ENCODE measurements at places on chromosomes 6 and 20.

- no peak for DNase-seq
Observed at GRCh38 chr6:52325695-52326471, 36.1 kb upstream of the PAQR8 start.

DNA sequence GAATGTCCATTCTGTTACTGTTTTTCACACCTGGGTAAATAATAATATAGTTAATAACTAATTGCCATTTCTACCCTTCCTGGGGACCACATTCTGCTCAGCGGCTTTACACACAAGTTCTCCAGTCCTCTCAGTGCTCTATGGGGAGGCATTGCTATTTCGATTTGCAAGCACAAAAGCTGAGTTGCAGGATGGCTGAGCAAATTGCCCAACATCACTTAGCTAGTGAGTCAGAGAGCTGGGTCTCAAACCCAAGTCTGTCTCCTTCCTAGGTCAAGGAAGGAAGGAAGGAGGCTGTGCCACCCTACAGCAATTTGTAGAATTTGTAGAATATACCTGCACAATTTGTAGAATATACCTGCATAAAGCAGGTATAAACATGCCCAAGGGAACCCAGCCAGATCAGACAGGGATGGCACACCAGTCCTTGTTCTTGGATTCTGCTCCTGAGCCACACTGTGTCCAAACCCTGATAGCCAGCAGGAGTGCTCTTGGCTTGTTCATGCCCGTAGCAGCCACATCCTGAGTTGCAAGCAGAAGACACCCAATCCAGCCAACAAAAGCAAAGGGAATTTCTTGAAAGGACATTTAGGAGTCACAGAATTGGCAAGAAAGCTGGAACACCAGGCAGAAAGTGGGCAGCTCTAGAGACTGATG is 56.9 kb downstream of the LY86 start:
- DNase-seq, result no peak

- DNase-seq, result no peak
Observed at GRCh38 chr6:67535946-67536345, 1099.1 kb upstream of the ADGRB3 start.

GRCh38 chr20:40286975-40287531 is 402.0 kb downstream of the MAFB start:
- no peak for DNase-seq

DNA sequence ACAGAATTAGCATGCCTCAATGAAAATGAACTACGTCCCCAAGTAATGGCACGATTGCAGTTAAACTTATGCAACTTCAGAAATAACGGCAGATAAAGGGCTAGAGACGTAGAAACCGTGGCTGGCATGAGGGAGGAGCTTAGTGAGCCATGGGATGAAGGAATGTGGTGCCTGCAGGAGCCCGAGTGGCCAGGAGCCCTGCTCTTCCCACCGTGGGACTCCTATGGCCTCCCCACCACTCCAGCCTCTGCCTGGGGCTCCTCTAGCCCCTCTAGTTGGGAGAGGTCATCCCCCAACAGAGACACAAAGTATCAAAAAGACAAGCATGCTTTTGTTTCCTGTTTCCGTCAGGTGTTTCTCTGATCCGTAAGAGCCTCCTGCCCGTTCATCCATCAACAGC is 75.1 kb upstream of the BHLHE23 start:
- DNase-seq, result no peak

DNA sequence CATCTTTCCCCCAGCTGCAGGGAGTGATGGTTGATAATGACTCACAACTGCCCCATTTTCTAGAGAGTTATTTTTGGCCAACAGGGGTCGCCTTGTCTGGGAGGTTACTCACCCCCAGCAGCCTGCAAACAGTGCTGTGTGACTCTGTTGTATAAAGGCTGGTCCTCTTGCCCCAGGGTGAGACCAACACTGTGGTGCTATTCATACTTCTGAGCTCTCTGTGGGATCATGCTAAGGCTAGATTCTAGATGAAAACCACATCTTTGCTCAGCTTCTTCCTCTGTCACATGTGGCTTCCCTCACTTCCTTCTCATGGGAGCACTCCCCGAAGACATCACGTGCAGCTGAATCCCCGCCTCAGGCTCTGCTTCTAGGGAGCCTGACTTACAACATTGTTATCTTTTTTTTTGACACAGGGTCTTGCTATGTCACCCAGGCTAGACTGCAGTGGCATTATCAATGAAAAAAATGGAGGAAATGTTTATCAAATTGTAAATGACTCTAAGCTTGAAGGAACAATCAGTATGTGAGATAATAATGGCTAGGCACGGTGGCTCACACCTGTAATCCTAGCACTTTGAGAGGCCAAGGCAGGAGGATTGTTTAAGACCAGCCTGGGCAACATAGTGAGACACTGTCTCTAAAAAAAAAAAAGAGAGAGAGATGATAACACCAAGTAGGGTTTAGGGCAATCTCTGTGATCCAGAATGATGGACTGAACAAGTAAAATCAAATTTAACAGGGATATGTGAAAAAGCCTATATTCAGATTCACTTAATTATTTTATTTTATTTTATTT is 55.7 kb upstream of the SLC23A2 start:
- peak; percentile 69 for DNase-seq

GRCh38 chr6:159137676-159138075 is 31.5 kb upstream of the FNDC1 start:
- no peak for DNase-seq

DNA sequence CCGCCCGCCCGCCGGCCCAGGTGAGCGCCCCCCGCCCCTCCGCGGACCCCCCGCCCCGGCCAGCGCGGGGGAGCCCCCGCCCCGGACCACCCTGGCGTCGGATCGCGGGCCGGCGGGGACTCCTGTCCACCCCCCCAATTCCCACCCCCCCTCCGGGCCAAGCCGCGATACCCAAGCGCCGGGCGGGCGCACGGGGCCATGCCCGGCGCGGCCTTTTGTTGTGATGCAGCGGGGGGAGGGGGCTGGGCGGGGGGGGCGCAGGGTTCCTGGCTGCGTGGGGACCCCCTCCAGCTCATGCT is 245 bp downstream of the SRC start:
- DNase-seq, result no peak

DNA sequence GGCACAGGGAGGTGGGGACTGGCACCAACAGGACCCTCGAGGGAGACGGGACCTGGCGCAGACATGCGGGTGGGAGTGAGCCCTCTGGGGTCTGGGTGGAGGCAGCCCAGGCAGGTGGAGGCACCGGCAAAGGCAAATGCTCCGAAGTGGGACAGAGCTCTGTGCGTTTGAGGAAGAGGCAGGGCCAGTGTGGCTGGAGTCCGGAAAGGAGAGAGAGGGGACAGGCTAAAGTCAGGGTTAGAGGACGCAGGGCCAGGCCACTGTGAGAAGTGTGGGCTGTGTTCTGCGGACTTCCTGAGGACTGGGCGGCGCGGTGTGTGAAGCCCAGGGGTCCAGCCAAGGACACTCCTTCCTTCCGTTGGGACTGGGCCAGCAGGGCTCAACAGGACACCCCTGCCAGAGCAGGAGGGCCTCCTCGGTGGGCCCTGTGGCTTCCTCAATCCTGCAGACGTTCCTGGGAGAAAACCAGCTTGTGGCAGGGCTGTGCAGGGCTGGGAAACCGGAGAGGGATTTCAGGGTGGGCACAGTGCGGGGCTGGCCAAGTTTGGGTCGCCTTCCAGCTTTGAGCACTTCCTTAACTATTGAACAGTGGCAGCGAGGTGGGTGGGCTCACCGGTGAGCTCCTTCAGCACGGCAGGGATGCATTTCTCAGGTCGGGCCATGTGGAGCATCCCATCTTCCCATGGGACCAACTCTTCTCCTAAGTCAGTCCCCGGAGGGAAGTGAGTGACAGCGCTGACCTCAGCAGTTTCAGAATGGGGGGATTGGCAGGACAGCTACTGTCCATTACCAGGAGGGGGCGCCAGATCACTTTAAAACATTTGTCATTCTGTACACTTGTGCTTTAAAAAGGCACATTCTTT is 22.5 kb downstream of the MOCS3 start:
- peak; percentile 66 for DNase-seq

- DNase-seq, result no peak
Observed at GRCh38 chr6:11744753-11745152, 33.9 kb downstream of the ADTRP start.

- DNase-seq, result no peak
Observed at GRCh38 chr6:149057464-149057840, 260.1 kb upstream of the TAB2 start.

- DNase-seq, result no peak
Observed at GRCh38 chr6:26439151-26440125, 866 bp upstream of the BTN3A3 start.

DNA sequence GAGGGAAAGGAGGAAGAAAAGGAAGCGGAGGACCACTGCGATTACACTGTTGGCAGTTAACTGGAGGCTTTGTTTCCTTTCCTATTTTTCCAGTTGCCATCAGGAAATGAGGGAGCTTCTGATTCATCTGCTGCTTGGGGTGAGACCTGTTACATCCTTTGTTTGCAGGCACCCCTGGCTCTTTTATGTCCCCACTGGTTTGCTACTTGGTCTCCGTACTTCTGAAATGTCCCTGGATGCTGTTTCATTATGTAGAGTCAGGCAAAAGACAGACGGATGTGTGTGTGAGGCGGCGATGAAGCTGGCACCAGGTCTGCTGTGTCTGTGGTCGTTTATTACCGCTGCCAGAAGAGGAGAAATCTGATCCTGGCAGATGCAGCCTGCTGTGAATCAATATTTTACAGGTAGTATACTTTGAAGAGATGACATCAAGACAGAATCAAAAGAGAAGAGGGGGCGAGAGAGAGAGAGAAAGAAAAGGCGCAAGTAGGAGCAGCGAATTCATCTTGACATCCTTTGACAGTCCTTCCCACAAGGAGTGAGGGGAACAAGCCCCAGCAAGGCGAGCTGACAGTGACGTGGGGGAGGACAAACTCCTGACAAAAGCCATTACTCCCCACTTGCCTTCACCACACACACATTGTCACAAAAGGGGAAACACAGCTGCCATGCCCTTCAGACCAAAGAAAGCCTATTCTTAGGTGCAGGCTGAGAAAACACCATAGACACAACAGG is 145.9 kb upstream of the FBXL4 start:
- no peak for DNase-seq

DNA sequence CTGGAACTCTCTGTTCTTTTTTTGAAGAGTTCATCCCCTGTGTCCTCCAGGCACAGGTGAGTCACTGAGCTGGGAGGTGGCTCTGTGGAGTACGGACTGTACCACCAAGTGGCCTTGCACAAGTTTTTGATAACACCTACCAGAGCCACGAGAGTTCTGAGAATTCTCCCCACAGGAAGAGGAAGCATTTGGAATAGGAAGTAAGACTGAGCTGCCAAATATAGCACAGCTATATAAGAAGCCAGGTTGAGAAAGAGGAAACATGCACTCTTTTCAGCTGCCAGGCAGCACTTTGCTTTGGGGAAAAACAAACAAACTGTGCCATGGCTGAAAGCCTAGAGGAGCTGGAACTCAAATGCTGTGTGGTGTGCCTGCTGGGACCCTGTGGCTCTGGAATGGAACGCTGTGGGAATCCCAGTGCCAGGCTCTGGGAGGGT is 70.8 kb upstream of the RIPOR2 start:
- DNase-seq, result no peak

GRCh38 chr20:52420805-52421204 is 229.2 kb upstream of the ZFP64 start:
- DNase-seq, result no peak

DNA sequence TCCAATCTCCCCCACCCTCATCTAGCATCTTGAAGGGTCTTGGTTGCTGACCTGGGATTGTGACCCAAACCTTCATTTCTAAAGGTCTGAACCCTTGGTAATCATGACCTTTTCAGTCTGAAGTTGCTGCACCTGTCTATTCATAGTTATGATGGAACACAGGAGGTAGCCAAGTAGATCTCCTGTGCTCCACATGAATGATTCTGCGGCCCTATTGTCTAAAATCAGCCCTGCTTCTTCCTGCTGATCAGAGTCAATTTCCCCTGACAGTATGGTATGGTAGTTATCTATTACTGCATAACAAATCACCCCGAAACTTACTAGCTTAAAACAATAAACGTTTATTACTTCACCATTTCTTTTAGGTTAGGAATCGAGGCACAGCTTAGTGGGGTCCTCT is 9.0 kb downstream of the OR2B6 start:
- DNase-seq, result no peak

- no peak for DNase-seq
Observed at GRCh38 chr6:113755449-113756289, 101.5 kb upstream of the MARCKS start.

- peak; percentile 80 for DNase-seq
Observed at GRCh38 chr6:25278914-25279747, at the start of gene CARMIL1. Gene CARMIL1, plus strand, starts transcription at chr6:25279374. Its CDS starts 422 bp downstream, at chr6:25279796.

GRCh38 chr6:41940759-41941279 is 789 bp downstream of the CCND3 start:
- DNase-seq, result no peak

DNA sequence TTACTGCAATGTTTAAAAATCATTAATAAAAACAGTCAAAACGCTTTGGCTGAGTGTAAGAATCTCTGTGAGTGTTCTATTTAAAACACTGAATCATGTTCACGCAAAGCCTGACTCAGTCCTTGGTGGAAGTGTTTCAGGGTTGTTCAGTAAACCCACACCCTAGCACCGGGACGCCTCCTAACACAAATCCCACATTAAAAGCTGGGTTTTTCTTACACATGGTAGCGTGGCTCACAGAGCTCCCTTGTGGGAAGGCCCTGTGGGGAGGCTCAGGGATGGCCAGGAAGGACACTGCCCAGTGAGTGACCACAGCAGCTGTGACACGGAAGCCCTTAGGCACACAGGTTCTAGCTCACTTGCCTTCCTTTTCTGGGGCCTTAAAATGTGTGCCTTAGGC is 80.2 kb downstream of the GMPR start:
- DNase-seq, result peak; percentile 63

DNA sequence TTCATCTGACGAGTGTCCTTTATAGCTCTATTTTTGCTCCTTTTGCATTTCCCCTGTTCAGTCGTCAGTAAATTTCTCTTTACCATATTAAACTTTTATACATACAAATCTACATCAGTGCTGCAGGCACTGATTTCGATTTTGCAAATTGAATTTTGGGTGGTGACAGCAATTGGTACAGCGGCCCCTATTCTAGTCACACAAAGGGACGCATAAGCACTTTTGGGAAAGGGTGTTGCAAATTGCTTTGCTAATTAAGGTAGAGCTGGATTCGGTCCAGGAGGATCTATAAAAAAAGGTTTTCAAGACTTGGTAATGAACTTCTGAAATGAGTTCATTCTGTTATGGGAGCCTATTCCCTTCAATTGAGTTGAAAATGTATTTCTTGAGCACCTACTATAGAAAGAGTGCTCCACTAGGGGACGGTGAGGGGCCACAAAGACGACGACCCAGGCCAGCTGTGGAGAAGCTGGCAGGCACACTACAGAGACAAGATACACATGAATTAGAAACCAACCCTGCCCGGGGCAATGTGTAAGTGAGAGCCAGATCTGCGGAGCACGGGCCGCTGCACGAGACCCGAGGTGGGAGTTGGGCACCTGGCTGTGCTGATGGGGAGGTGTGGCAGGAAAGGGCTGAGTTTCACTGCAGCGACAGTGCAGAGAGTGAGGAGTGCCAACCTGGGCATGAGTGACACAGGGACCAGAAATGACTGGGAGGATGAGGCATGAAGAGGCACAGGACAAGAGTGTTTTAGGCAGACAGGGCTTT is 5.4 kb downstream of the UQCC2 start:
- DNase-seq, result no peak

DNA sequence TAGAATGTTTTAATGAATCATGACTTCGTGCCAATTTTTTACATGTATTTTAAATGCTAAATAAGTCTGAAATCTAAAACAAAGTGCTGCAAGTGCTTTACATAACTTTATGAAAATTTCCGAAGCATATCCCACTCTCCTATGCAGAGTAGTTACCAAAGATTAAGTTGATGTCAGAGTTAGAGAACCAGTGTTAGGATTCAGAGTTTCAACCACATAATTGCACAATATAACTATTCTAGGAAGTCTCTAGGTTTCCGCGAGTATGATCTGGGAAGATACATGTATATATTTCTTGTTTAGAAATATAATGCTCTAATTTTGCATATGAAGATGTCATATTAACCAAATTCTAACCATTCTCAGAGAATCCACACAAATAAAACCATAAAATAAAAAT is 74.8 kb downstream of the ASCC3 start:
- DNase-seq, result no peak

Data from activated T-cell treated with anti-CD3 and anti-CD28 coated beads, Interleukin-2, amount 50 U/mL, for 24 hours (primary cell).